AG04449 (cell line): ENCODE measurements at places on chromosomes 1 and 21.

DNA sequence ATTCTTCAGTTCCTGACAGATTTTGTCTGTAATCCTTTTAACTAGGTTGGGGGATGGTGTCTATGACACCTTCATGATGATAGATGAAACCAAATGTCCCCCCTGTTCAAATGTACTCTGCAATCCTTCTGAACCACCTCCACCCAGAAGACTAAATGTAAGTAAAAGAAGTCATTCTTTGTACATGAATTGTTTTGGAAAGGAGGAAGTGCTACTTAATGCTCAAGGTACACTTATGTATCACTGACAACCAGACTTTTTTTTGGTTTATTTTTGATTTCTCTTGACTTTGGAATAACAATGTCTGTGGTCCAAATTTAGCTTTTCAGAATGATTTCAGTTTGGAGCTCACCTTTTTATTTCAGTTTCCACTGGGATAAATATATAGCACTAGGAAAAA lies 2.3 kb downstream of the DYRK3 start:
- no peak for DNase-seq

DNA sequence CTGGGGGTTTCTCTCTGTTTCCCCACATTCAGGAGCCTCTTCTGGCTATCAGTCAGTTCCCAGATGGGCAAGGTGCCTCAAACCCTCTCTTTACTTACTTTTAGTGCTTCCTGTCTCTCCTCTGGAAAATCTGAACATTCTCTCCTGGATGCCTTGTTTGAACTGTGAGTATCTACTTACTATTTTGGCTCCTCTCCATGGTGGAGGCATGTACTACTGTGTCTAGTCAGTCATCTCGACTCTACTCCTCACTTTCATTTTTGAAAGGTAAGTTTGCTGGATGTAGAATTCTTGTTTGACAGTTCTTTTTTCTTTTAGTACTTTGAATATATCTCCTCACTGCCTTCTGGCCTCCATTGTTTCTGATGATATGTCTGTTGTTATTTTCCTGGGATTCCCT lies 70.9 kb upstream of the FAM78B start:
- DNase-seq: no peak

DNA sequence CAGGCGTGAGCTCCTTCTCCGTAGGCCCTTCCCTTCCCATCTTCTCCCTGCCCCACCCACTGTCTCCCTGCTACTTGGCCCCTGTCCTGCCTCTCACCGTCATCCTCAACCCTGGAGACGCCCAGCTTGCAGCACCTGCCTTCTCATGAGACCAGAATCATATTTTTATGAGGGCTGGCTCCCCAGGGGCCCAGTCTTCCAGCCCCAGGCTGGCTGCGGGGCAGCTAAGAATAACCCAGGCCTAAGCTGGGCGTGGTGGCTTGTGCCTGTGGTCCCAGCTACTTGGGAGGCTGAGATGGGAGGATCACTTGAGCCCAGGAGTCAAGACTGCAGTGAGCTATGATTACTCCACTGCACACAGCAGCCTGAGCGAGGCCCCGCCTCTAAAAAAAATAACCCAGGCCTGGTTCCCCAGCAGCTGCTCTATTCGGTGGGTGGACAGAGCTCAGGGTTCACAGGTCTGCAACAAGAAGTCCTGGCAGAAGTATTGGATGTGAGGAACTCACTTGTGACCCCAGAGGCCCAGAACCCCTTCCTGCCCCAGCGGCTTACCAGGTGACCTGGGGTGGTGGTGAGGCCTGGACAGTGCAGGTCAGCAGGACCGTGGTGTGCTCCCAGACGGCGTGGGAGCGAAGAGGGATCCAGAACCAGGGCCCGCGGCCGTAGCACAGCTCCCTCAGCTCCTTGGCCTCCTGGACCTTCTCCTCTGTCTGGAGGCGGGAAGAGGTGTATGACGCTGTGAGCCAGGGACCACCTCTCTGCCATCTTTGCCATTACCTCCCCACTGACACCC lies 6.4 kb downstream of the MYOM3 start:
- no peak for DNase-seq

DNA sequence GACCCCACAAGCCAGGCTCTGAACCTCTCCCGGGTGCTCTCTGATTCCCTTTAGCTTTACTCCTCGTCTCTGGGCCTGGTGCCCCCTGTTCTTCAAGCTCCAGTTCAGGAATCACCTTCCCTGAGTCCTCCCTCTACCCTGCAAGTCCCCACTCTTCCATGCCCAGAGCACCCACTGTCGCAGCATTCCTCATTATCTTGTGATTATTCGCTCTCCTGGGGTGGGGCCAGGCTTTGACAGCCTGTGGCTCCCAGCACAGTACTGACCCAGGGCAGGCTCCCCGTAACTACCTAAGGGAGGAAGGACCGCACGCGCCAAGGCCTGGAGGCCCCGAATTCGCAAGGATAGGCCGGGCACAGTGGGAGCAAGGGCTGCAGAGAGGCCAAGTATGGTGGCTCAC lies 734 bp upstream of the C1orf210 start:
- no peak for DNase-seq

DNA sequence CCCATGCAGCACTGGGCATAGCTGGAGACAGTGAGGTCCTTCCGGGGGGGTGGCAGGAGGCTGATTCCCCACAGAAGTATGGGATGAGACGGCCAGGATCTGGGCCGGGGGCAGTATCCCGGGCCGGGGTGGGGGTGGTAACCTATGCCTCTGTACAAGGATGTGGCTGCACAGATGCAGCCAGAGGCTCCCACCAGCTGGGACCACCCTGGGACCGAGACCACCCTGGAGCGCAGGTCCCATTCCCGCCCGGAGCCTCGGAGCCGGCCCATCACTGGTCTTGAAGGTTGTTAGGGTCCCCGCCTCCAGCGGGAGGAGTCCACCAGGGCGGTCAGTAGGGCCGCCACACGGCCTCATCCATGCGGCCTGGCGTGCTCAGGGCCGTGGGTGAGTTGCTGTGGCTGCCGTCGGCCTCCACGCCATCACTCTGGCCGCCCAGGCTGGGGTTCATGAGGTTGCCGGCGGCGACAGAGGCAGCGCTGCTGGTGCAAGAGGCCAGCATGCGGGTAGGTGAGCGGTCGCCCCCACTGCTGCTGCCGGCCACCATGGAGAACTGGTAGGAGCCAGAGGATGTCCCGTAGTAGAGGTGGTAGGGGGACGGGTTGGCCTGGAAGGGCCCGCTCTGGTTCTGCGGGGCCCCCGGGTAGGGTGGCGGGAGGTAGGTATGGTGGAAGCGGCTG lies 28.1 kb downstream of the RUNX3 start:
- no peak for DNase-seq

- DNase-seq: no peak
Measured at GRCh38 chr1:43302721-43303470, 2.1 kb downstream of the TIE1 start.

- no peak for DNase-seq
Measured at GRCh38 chr1:201251851-201252430, 31.4 kb upstream of the PKP1 start.

DNA sequence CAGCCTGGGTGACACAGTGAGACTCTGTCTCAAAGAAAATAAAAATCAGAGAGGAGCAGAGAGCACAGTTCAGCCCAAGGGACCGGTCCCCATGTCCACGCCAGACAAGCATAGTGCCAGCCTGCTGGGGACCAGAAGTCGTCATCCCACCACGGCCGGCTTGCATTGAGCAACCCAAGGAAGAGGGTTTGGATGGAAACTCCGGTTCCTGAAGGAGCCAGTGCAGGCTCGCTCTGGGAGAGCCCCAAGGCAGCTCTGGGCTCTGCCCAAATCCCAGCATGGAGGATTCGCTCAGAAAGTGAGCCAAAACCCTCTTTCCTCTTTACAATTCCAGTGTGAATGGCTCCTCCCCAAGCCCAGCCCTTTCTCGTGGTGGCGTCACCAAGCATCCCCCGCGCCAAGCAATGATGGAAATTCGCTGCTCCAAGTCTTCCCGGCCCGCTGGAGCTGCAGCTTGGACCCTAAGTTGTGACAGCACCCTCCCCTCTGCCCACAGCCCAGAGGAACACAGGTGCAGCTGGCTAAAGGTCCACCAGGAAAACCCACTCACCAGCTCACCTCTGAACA lies 64.1 kb upstream of the SLC25A33 start:
- DNase-seq: no peak

- no peak for DNase-seq
Measured at GRCh38 chr1:227043755-227044154, 103.7 kb downstream of the COQ8A start.

DNA sequence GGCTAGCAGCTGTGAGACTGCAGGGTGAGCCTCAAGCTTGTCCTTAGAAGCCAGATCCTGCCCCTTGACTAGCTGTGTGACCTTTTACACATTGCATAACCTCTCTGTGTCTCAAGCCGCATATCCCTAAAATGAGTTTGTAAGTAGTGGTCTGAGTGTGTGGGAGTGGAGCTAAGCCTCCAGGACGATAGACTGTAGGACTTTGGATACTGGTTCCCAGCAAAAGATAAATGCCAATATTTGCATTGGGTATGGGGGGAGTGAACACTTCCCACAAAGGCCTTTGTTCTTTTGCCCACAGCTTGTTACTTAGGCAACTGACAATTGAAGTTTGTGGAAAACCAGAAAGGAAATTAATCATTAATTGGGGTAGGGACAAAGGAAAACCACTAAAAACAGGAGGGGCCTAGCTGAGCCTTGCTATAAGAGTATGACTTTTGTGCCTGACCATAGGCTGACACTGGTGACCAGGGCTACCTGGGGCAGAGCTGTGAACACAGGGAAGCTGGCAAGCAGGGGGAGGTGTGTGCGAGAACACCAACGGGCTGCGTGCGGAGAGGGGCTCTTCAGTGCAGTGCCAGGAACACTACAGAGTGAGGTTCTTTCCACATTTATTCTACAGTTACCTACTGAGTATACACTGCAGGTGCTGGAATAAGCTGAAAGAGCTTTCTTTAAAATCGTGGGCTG lies 102.4 kb upstream of the ETV3 start:
- no peak for DNase-seq

- no peak for DNase-seq
Measured at GRCh38 chr1:12532405-12533315, 85.3 kb downstream of the DHRS3 start.

DNA sequence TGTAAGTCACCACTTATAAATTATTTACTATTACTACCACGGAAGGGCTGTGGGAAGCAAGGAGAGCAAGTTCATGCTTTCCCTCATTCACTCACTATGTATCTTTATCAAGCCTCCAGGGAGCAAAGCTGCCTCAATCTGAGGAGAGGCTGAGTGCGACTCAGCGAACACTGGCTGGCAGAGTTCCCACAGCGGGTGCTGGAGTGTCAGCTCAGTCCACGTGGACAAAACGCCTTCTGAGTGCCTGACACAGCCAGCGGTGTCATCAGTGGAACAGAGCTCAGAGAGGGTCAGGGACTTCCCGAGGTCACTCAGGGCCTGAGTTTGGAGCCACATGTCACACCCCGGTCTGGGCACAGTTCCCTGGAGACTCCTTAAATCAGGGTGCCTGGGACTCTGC lies 16.9 kb downstream of the MATN1 start:
- DNase-seq: no peak

DNA sequence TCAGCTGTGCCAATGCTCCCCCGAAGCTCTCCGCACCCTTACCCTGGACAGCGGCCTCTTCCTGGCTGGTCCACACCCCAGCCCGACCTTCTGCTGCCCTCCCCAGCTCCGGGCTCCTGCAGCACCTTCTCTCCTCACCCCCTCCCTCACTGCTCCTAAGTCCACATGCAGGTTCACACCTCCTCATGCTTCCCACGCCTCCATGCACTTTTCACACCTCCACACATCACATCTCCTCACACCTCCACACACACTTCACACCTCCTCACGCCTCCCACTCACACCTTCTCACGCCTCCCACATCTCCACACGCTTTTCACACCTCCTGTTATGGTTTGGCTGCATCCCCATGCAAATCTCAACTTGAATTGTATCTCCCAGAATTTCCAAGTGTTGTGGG lies 18.9 kb downstream of the GPR137B start:
- no peak for DNase-seq

- no peak for DNase-seq
Measured at GRCh38 chr1:193418745-193419058, 232.3 kb upstream of the B3GALT2 start.

DNA sequence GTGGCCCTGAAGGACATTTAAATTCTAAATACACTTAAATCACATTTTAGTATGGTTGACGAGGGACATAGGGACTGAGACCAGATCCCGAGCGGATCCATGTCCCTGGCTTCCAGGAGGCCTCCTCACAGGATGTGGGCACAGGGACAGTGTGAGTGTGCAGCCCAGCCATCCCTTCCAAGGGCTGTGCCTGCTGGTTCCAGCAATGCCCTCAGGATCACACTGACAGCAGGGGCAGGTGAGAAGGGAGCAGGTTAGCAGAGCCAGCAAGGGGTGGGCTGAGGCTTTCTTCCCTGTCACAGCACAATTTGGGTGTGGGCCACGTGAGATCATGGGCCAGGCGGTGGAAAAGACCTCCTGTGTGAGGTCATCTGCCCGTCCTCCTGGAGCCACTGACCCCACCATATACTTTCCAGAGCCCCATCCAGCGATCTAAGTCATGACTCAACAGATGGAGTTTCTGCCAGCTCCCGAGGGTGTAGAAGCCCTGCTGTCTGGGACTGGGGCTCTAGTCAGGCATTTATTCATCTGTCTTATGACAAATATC lies 37.0 kb upstream of the PRSS38 start:
- no peak for DNase-seq

DNA sequence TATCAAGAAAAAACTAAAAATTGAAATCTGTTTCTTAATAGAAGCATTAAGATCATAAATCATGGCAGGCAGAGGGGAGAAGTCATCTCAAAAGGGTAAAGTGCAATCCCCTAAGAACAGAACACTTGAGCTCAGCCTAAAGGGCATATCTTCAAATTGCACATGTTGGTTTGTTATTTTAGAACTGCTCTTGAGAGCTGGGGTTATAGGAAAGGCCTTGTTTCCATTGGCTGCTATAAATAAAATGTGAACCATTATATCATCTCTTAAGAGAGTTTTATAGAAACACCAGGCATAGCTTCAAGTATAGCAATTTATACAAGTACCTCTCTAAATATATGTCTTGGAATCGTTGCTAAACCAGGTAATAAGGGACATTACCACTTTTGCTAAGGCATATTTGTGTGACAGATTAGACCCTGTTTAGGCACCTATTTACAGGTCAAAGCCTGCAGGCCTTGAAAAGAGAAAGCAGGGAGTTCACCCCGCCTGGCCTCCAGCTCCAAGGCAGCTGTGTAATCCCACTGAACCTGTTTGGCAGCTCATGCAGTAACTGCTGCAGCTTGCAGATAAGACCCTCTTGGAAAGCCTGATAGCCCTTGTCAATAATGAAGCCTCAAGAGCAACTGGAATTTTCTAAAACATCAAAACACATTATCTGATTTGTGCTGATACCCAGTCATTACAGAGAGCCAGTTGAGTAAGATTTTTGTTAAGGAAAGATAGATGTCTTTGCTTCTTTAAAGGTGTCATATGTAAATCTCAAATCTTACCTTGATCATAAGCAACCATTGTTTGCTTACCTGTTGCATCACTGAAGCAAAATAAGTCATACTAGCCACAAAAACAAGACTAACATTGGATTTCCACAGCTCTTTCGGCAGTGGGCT lies 24.2 kb upstream of the SYDE2 start:
- DNase-seq: no peak

- no peak for DNase-seq
Measured at GRCh38 chr1:176837708-176838107, 326.8 kb downstream of the ASTN1 start.

- no peak for DNase-seq
Measured at GRCh38 chr1:100323419-100324106, 28.7 kb upstream of the CDC14A start.

GRCh38 chr1:180585994-180586359 lies 27.2 kb downstream of the OVAAL start:
- DNase-seq: no peak
